Stimulated activated CD4-positive, alpha-beta T cell treated with anti-CD3 and anti-CD28 coated beads, Interleukin-2, amount 100 ng/mL, for 48 hours (primary cell): ENCODE measurements at places on chromosomes 6 and 20.

DNA sequence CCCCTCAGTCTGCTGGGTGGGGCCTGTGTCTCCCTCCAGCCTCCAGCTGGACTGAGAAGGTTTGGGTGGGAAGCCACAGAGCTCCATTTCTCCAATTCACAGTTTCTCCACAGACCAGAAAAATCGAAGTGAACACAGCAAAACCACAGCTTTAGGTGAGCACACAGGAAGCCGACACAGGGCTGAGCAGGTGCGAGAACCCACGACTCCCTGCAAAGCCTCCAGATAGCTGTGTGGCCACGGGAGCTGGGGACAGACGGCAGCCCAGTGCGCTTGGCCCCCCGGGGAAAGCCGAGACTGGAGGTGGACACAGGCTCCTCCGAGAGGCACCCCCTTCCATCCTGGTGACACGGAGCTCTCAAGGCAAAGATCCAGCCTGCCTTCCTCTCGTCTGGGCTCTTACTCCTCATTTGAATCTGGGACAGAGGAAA lies 29.0 kb upstream of the MPC1 start:
- DNase-seq = no peak

GRCh38 chr6:33414592-33415271 lies 3.2 kb downstream of the CUTA start:
- no peak for DNase-seq

- no peak for DNase-seq
Measured at GRCh38 chr6:30926644-30927043, 5.3 kb downstream of the SFTA2 start.

DNA sequence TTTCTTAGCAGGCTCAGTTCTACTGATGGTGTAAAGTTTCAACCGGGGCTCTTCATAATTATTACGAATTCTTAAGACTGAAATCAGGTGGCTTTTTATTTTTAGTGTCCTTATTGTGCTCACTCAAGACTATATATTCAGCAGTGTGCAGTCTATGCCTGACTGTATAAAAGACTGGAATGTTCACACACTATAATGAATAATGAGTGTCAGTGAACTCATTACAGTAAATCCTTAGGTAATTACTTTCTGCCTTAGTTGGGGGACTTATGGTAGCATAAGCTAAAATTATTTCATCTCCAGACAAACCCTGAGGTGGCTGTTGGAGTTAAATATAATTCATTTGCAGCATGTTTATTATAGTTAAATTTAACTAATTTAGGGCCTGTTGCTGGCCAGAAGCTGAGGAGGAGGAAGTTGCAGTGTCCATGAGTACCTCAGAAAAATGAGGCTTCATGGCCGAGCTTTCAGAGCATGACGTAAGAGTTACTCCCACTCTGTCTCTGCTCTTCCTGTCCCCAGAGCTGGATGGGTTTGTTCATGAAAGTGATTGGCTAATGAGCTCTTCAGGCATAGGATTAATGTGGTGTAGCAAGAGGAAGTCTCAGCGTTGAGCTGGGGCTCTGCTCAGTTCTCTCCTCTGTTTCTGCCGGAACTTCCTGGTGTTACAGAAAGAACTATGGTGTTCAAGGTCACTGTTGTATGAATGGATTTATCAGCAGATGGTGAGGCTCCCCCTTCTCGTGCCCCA lies 335.7 kb downstream of the NRN1 start:
- no peak for DNase-seq

DNA sequence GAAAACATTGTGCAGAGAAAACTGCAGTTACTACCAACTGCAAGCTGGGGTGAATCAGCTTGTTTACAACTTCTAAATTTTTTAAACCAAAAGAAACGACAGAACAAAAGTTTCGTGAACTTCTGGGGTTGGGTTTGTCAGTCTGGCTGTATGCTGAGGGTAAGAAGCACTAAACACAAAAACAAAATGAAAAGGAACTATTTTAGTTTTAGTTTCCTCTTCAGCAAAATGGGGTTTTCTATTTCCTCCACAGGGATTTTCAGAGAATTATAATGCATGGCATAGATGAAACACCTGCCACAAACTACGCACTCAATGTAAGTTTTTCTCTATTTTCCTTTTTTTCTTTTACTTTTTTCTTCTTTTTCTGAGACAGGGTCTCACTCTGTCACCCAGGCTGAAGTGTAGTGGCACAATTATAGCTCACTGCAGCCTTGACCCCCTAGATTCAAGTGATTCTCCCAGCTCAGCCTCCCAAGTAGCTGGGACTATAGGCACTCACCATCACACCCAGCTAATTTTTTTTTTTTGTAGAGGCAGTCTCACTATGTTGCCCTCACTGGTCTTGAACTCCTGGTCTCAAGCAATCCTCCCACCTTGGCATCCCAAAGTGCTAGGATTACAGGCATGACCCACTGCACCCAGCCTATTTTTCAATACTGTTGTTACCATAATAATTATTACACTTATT lies 40.6 kb downstream of the CGA start:
- no peak for DNase-seq

GRCh38 chr6:135281964-135282363 lies 100.9 kb downstream of the MYB start:
- no peak for DNase-seq

GRCh38 chr6:137571854-137572253 lies 77.7 kb upstream of the OLIG3 start:
- DNase-seq = peak; percentile 59

DNA sequence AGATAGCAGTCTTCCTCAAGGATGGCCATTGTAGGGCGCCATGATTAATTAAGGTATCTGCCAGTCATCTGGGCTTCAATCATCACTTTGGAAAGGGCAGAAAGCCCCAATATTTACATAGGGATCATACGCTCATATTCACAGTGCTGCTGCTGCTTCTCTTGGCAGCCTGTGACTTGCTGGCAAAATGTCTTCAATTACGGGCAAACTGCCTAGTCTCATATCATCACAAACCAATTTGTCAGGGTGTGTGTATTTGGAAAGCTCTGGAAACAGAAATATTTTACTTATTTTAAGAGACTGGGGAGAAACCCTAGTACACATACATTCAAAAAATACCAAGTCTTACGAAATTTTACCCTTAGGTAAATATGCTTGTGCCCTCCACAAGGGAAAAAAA lies 77.6 kb downstream of the SAMD5 start:
- DNase-seq = no peak
